ENCODE measurements at places on chromosomes 7 and 10.

DNA sequence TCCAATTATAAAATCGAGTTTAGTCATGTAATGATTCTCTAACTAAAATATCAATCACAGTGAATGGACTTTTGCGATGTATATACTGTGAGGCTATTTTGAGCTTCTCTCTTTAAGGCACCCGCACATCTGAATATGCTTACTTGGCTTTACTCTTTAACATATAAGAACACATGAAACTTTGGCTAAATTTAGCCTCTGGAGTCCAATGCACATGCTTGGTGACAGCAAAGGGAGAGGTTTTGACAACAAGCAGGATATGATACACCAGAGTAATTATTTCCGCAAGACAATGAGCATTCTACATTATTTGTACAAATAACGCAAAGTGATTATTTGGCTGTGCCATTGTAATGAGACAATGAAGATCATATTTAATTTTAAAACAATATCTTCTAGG, 72.4 kb downstream of the ARID5B start:
- no peak for DNase-seq

- no peak for DNase-seq
These were observed 7.3 kb upstream of the OR2A2 start for GRCh38 chr7:144102041-144102440.

- no peak for DNase-seq
These were observed 1.4 kb downstream of the CHST3 start for GRCh38 chr10:71965623-71966022.

GRCh38 chr10:78696791-78697395, 371.9 kb upstream of the ZMIZ1 start:
- no peak for DNase-seq

GRCh38 chr10:74231375-74231774, 80.4 kb downstream of the ADK start:
- no peak for DNase-seq

DNA sequence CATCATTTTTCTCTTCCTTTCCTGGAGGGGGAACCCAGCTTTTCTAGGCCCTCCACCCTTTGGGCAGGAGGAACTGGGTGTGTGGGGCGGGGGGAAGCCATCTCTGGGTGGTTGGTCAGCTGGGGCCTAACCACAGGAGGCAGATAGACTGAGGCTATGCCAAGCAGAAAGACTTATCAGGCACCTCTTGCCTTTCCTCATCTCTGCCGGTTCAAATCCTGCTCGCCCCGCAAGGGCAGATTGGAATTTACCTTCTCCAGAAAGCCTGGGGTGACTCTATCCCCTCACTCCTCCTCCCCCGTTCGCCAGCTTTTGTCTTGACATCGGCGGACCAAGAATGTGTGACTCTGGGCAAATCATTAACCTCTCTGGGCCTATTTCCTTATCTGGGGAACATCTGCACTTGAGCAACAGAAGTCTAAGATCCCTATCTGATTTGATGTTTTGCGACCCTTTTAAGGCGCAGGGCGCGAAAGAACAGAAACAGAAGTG, 584 bp upstream of the GARS1 start:
- DNase-seq: peak; percentile 55

- no peak for DNase-seq
These were observed 33.3 kb downstream of the SNX13 start for GRCh38 chr7:17907014-17907413.

GRCh38 chr7:30252885-30253795, 31.3 kb upstream of the ZNRF2 start:
- no peak for DNase-seq

GRCh38 chr10:122269059-122269687, 1.9 kb upstream of the BTBD16 start:
- no peak for DNase-seq

GRCh38 chr10:98320486-98321185, 52.6 kb upstream of the LOXL4 start:
- DNase-seq: no peak

GRCh38 chr10:34792881-34793280, 22.2 kb downstream of the PARD3 start:
- DNase-seq: no peak

- no peak for DNase-seq
These were observed 10.1 kb upstream of the SLC18A3 start for GRCh38 chr10:49600046-49600445.

DNA sequence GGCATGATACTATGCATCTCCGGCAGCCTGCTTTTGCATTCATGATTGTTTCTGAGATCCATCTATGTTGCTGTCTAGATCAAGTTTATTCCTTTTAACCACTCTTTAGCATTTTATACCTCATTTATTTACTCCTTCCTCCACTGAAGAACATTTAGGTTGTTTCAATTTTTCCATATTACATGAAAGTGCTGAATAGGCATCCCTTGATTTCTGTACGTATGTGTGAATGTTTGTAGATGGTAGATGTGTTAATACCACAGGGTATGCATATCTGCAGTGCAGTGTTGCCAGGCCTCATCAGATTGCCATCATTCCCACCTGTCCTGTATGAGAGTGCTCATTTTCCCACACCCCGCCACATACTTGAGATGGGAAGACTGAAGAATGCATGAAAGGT, 13.9 kb downstream of the ARPC1A start:
- no peak for DNase-seq

DNA sequence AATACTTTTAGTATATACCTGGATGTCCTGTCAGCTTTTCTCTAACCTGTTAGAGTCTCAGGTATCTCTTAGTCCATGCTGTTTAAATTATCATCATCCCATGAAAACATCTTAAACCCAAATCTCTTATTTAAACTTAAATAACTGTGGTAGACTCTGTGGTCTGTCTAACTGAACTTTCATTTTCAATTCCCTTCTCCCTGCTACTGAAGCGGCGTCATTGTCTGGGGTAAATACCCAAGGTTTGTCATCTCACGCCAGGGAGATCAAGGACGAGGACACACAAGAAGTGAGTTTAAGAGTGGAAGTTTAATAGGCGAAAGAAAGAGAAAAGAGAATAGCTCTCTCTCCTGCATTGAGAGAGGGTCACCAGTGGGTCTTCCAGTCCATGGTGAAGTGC, 804.4 kb upstream of the CELF2 start:
- no peak for DNase-seq

DNA sequence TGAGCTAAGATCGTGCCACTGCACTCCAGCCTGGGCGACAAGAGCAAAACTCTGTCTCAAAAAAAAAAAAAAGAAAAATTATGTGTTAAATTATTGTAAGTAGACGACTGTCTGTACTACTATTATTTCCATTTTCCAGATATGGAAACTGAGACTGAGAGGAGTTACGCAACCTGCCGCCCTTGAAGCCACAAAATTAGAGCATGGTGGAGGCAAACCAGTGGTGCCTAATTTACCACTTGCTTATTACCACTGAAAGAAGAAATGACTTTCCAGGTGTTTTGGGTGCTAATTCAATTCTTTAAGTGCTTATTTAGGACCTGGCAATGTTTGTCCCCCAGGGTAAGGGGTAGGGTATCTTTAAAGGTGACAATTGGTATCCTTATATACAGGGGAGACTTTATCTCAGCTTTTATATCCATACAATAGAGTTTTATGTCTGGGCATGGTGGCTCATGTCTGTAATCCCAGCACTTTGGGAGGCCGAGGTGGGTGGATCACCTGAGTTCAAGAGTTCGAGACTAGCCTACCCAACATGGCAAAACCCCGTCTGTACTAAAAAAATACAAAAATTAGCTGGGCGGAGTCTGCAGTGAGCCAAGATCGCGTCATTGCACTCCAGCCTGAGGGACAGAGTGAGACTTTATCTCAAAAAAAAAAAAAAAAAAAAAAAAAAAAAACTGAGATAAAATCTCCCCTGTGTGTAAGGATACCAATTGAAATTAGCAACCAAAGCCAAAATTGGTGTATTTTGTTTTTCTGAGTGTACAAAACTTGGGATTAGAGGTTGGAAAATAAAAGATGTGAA, 16.6 kb upstream of the CAMK1D start:
- DNase-seq: no peak

DNA sequence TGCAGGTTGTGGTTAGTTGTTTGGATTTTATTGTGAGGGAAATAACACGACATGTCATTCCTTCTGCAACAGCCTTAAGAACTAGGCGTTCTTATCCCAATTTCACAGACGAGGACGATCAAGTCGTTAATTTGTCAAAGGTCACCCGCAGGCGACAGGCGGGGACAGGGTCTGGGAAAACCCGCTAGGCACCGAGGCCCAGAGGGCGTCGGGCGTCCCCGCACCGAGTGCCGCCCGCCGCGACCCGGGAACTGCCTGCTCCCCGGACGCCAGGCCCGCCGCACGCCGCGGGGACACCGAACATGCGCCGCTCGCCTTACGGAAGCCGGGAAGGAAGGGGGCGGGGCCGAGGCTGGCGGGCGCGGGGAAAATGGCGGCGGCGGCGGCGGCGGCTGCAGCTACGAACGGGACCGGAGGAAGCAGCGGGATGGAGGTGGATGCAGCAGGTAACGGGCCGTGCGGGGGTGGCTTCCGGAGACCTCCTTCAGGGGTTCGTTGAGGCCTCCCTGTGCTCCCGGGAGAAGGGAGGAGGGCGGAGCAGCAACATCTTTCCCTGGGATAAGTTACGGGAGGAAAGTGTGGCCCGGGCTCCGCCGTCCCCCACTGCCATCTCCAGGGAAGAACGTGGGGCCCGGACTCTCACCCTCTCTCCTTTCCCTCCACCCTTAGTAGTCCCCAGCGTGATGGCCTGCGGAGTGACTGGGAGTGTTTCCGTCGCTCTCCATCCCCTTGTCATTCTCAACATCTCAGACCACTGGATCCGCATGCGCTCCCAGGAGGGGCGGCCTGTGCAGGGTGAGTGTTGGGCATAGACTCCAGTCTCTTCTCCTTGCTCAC, at the start of gene COPS6:
TSS of gene COPS6 (plus strand) at position 349 of the 837 bp plus-strand sequence. CDS start at position 371, 22 bp downstream.
- peak; percentile 89 for DNase-seq

- DNase-seq: no peak
These were observed 27.8 kb downstream of the MRC1 start for GRCh38 chr10:17836942-17837341.

DNA sequence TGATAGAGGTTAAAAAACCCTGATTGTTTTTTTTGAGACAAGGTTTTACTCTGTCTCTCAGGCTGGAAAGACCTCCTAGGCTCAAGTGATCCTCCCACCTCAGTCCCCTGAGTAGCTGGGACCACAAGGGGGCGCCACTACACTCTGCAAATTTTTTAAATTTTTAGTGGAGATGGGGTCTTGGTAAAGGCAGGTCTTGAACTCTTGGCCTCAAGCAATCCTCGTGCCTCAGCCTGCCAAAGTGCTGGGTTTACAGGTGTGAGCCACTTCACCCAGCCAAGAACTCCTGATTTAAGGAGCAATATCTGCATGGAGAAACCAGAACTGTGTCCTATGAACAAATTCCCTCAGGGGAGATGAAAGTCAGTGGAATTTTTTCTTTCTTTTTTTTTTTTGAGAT, 7.3 kb upstream of the KLHDC10 start:
- peak; percentile 85 for DNase-seq

- peak; percentile 9 for DNase-seq
These were observed 3.5 kb upstream of the GNGT1 start for GRCh38 chr7:93902777-93903423.

DNA sequence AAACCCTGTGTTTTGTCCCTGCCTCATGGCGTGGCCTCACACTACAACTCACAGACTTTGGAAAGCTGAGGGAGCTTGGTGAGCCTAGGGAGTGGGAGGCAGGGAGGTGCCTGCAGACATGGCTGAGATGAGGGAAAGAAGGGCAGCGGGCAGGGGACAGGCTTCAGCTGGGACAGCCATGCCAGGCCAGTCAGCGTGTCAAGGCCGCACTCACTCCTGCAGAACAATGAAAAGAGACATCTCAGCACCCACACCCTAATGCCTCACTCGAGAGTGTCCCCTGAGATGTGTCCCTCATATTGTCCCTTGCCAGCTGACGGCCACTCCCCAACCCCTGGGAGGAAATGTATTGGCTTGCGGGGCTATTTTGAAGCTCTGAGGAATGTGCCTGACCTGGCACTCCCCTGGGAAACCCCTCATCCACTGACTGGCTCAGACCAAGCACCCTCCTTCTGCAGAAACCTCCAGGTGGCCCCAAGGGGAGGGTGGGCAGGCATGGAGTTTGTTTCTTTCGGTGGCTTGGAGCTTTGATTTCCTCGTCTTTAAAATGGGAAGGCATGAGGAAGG, 31.6 kb downstream of the SH3PXD2A start:
- no peak for DNase-seq

- no peak for DNase-seq
These were observed 35.5 kb downstream of the ARL4A start for GRCh38 chr7:12722636-12723605.

- peak; percentile 13 for DNase-seq
These were observed 6.4 kb upstream of the PDCD4 start for GRCh38 chr10:110865186-110865808.

DNA sequence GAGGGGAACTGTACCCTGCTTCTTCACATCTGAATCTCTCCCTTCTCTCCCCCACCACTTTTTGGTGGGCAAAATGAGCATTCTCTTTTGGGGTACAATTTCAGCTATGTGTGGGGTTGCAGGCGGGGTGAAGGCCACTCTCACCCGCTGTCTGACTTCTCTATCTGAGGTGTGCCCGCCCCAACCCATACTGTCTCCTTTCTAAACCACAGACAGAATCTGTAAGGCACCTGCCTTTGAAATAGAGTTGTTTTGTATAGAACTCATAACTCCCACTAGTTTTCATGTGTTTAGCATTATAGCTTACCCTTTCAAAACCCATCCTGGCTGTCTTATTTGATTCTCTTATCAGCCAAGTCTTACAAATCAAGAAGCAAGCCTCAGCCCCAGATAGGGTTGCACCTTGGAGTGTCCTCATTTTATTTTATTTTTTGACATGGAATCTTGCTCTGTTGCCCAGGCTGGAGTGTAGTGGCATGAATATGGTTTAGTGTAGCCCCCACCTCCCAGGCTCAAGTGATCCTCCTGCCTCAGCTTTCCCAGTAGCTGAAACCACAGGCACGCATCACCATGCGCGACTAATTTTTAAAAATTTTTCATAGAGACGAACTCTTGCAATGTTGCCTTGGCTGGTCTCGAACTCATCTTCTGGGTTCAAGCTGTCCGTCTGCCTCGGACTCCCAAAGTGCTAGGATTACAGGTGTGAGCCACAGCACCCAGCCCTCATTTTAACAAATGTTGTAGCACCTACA, 11.9 kb downstream of the TSPAN14 start:
- DNase-seq: peak; percentile 53

- DNase-seq: no peak
These were observed 140.0 kb downstream of the CHCHD3 start for GRCh38 chr7:132941905-132942304.

DNA sequence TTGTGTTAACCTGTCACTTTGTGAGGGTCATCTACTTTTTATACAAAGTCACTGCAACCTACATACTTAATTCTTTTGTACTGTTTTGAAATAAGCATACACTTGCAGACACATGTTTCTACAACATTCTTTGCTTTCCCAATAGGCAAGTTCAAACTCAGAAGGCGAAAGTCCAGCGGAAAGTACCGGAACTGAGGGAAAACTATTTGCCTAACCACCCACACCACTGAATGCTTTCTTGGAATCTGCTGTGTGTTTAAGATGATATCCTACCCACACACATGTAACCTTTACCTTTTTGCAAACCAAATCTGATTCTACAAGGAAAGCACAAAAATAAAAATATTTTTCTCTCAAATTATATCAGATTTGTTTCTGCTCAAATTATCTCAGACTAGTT, 139.4 kb upstream of the AGR3 start:
- DNase-seq: no peak

Measured in activated naive CD4-positive, alpha-beta T cell treated with anti-CD3 and anti-CD28 coated beads for 36 hours (primary cell).